ENCODE measurements at places on chromosomes 1 and 21.
A peak's percentile ranks its signal among the peaks of the same experiment; 100 is the strongest.

GRCh38 chr1:19676438-19676922, 11.8 kb downstream of the HTR6 start:
- DNase-seq = peak; percentile 27

- DNase-seq = no peak
Measured at GRCh38 chr1:112905395-112906149, 50.4 kb downstream of the SLC16A1 start.

- DNase-seq = no peak
Measured at GRCh38 chr1:228149406-228150119, at the start of gene GJC2. TSS of gene GJC2 (plus strand) at chr1:228149930. CDS start at chr1:228157759, 7,829 bp downstream.

GRCh38 chr1:166080277-166080966, 86.4 kb downstream of the FAM78B start:
- no peak for DNase-seq

GRCh38 chr1:175725684-175726083, 17.7 kb downstream of the TNR start:
- DNase-seq = peak; percentile 61

- no peak for DNase-seq
Measured at GRCh38 chr21:33026443-33026858, 716 bp downstream of the OLIG2 start.
